Activated CD4-positive, alpha-beta T cell treated with anti-CD3 and anti-CD28 coated beads, Interleukin-2, amount 10 ng/mL, durations not matched to agents 24 days and 14 days (primary cell): ENCODE measurements at places on chromosomes 12 and 14.

DNA sequence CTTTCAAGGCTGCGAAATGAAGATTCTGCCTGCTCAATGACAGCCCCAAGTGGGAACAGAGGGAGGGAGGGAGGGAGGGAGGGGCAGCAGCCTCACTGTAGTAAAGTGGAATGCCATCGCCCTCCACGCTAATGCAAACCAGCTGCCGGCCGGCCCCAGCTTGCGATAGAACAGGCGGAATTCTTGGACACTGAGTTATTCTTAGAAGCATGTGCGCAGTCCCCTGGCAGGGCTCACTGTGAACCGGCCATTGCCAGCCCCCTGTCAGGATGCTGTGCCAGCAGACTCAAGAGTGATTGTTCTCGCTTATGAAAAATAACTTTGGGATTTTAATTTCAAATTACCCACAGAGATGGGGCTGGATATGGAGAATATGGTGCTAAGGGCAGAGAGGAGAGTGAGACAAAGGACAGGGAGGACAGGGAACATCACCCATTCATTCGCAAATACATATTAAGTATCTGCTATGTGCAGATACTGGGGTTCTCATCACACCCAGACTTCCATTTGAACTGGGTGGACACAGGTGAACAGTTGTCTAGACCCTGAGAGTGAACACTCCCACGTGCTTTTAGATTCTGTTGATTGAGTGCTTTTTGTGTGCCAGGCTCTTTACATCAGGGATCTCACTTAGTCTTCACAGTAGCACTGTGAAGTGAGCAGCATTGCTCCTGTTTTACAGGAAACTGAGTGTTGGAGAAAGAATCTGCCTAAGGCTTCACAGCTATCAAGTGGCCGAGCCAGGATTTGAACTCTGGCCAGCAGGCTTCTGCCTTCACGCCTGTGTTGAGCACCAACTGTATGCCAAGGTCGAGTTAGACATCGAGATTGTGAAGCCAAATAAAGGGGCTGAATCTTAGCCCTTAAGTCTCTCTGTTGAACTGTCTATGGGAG lies 192.9 kb downstream of the C12orf75 start:
- no peak for DNase-seq

- peak; percentile 88 for DNase-seq
Observed at GRCh38 chr12:47391566-47391965, 311.8 kb upstream of the AMIGO2 start.

- DNase-seq, result peak; percentile 73
Observed at GRCh38 chr12:79933532-79934264, 1.2 kb downstream of the PPP1R12A start.

DNA sequence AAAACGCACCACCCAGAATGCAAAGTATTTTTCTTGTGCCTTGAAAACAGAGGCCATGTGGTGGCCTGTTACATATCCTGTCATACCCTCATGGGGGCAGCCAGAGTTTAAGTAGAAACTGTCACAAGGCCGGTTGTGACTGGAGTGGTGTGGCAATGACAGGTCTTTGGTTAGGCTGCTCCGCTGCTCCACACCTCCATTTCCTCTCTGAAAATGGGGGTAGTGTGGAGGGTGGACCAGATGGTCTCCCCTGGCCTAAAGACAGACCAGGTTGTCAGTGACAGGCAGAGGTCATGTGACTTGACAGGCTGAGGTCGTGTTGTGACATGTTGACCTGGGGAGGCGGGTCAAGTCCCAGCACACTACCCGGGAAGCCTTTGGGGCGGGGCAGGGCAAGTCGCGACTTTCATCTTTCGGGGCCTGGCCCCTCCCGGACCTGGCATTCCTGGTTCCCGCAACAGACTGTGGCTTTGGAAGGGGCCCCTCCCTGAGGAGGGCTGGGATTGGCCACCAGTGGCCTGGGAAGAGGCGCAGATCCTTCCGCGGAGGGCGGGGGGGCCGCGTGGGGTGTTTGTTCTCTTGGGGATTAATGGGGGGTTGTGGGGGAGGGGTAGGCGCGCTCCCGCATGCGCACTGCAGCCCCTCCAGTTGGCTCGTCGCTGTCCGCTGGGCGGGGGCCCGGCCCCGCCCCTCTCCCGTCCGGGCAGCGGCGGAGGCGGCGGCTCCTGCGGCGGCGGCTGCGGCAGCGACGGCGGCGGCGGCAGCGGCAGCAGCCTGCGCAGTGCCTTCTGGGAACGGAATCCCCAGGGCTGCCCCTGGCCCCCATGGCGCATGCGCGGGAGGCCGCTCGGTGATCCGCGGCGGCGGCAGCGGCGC lies at the start of gene MBD6:
Gene MBD6 (plus strand): TSS at position 814 of the 876 bp plus-strand sequence. CDS start 1,480 bp downstream, outside the sequence.
- DNase-seq, result peak; percentile 98

- no peak for DNase-seq
Observed at GRCh38 chr14:37616853-37617252, 21.4 kb downstream of the TTC6 start.

GRCh38 chr14:76953311-76953945 lies 75.1 kb downstream of the IRF2BPL start:
- DNase-seq, result peak; percentile 91

DNA sequence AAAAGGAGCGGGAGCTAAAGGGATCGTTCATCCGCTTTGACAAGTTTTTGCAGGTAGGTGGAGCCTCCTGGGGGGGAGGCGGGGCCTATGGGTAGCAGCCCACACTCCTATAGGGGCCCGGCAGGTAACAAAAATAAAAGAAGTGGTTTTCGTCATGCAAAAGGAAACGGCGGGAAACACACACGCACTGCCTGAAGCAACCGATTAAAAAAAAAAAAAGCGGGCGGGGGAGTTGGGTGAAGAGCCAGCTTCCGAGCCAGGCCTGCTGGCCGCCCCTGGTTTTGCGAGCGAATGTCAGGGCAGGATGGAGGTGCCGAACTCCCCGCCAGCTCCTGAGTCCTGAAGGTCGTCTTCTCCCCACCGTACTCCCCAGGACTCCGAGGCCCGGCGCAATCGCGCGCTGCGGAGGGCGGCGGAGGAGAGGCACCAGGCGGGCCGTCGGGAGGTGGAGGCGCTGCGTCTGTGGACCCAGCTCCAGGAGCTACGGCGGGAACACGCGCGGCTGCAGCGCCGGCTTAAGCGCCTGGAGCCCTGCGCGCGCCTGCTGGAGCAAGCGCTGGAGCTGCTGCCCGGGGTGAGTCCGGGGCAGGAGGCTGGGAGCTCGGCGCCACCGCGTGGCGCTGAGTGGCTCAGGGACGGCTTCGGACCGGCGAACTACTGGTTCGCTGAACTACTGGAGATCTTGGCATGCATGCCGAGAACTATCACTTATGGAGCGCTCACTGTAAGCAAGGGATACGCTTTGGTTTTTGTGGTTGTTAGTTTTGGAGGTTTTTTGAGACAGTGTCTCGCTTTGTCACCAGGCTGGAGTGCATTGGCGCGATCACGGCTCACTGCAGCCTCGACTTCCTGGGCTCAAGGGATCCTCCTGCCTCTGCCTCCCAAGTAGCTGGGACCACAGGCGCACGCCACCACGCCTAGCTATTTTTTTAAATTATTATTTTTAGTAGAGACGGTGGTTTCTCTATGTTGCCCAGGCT lies 3.6 kb downstream of the CFAP73 start:
- peak; percentile 86 for DNase-seq
